ENCODE measurements at places on chromosomes 5 and 9.

DNA sequence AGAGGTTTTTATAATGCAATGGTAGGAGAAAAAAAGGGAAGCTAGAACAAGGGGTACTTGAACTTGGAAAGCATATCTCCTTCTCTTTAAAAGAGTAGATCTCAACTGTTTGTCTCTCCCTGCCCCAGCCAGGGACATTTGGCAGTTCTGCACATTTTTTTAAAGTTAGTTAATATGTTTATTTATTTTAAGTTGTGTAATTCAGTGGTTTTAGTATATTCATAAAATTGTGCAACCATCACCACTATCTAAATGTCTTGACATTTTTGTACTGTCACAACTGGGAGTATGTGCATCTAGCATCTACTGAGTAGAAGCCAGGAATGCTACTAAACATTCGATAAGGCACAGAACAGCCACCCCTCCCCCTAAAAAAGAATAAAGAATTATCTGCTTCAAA, 103.5 kb upstream of the DPYSL3 start:
- DNase-seq, result no peak

DNA sequence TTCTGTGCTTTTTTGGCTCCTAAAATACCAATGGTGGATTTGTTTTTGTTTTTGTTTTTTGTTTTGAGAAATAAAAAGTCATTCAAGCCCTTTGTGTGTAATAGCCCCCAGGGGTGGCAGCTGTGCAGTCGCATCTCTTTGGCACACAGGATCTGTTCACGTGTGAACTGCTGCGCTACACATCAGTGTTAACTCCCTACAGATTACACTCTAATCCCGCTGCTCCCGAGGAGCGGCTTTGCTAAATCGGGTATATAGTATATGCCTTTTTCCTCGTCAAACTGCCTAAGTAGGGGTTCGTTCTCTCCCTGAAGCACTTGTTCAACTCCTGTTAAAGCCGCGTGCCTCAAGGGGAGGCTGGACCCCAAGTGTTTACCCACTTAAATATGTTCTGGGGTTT, 22.3 kb downstream of the ZBTB34 start:
- DNase-seq, result no peak

- DNase-seq, result no peak
These were observed 5.3 kb downstream of the CDKN2AIPNL start for GRCh38 chr5:134406390-134406789.

DNA sequence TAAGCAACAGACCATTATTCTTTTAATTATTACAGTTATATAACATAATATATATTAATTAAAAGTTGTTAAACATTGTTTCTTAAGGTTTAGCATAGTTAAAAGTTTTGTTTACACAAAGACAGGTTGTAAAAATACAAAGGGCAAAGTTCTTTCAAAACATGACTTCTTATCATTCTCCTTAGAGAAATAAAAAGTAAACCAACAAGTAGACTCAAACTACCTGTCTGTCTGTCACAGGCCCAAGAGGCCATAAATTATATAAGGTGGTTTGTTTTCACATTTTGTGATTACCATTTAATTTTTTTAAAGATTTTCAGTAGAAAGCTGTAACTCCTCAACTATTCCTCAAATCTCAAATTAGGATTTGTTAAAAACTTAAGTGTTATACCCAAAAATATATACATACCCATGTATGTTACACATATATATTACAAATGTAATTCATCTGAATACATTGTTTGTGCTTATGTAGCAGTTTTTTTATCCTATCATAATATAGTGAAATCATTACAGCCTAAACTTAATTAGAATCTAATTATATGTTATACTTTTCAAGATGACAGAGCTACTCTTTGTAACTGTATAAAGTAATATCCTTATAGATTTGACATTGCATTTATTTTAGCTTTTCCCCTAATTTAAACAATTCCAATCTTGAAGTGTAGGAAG, 93.8 kb upstream of the GRHPR start:
- DNase-seq, result no peak

GRCh38 chr5:16669776-16670175, 53.0 kb upstream of the RETREG1 start:
- no peak for DNase-seq

- DNase-seq, result no peak
These were observed 546.2 kb downstream of the DMRTA1 start for GRCh38 chr9:22992780-22993179.

GRCh38 chr9:21831841-21832509, 29.5 kb downstream of the MTAP start:
- no peak for DNase-seq

GRCh38 chr5:111972548-111972947, 215.6 kb upstream of the NREP start:
- DNase-seq, result no peak

DNA sequence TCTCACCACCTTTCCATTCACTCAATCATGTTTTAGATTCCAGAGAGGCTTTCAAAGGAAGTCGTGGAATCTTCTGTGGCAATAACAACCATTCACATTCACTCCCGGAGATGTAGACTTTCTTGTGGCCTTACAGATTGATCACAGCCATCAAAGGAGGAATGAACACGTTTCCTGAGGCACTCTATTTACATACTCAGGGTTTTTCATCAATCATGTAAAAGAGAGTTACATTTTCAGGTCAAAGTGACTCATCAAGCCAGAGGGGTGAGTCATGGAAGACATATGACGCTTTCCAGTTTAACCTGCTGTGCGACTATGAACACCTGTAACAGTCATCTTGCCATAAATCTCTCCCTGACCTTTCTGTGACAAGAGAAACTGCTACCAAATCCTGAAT, 39.3 kb upstream of the RAD23B start:
- no peak for DNase-seq

DNA sequence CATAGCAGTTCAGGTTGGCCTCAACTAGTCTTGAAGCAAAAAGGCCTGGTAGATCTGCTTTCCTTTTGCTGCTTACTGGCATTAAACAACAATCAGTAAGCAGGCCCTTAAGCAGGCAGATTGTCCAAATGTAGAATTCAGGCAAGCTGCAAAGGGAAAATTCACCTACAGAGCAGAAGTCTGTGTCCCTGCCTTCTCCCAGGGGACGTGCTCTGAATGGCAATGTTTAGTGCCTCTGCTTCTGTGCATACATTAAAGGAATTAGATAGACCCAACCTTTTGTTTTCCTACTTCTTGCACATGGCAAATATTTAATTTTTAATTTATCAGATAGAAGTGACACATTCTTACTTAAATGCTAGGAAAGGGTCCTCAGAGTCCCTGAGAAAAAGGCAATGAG, 328.8 kb upstream of the PIK3R1 start:
- DNase-seq, result no peak

DNA sequence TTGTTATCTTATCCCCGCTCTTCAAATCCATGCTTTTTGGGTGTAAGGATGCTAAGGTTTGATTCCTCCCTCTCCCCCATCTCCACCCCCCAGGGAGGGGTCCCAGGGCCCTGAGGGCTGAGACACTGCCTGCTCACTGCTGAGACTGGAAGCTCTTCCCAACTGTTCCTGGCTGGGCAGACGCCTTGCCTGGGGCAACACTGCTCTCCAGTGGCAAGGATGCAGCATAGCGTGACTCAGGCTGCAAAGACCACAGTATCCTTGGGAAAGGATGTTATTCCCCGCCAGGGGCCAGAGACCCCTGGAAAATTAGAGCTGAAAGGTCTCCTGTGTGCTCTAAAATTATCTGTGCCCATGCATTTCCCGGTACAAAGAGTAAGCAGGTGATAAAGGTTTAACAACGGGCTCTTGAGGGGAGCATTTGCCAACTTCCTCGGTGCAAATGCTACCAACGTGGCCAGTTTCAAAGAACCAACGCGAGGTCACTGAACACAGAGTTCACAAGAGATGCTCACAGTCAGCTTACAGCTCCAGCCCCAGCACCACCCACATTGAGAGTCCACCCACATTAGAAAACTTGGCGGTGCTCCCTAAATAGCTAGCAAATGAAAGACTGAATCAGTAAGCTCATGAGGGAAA, 271.9 kb downstream of the NSG2 start:
- DNase-seq, result no peak

- DNase-seq, result no peak
These were observed 9.8 kb downstream of the FAM78A start for GRCh38 chr9:131266266-131267229.

- DNase-seq, result no peak
These were observed 526.3 kb downstream of the GABRG2 start for GRCh38 chr5:162593881-162594280.

GRCh38 chr9:96556701-96557461, 62.8 kb downstream of the CDC14B start:
- no peak for DNase-seq

DNA sequence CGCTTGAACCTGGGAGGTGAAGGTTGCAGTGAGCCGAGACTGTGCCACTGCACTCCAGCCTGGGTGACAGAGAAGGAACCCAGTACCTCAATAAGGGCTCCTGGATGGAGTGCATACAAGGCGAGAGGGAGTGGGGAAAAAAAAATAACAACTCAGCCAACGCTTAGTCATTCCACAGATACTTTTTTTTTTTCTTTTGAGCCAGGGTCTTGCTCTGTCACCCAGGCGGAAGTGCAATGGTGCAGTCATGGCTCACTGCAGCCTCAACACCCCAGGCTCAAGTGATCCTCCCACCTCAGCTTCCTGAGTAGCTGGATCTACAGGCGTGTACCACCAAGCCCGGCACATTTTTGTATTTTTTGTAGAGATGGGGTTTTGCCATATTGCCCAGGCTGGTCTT, 59.5 kb upstream of the GGTA1 start:
- DNase-seq, result no peak

- DNase-seq, result peak; percentile 49
These were observed 105.6 kb upstream of the PCA3 start for GRCh38 chr9:76658510-76659231.

- no peak for DNase-seq
These were observed 113.9 kb downstream of the DCP2 start for GRCh38 chr5:113090336-113091106.

- no peak for DNase-seq
These were observed 128.0 kb downstream of the FANCC start for GRCh38 chr9:95189251-95190098.

- no peak for DNase-seq
These were observed 72.0 kb downstream of the PDE8B start for GRCh38 chr5:77282337-77283027.

- no peak for DNase-seq
These were observed 2.7 kb downstream of the RABEPK start for GRCh38 chr9:125202846-125203618.

DNA sequence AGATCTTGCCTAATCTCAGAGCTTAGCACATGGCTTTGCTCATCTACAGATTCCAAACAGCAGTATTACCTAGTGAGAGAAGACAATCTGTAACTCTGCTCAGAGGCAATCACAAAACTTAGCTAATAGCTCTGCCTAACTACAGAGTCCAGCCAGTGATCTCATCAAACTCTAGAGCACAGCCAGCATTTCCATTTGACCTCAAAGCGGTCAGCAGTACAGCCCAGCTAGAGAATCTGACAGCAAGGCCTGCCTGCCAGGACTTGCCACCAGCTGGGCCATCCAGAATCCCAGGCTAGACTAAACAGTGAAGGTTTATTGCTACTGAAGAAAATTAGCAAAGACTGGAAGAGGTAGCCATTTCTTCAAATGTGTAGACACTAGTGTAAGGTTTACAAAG, 217.9 kb upstream of the VLDLR start:
- DNase-seq, result no peak

- DNase-seq, result no peak
These were observed 4.1 kb upstream of the RXRA start for GRCh38 chr9:134321946-134322741.

DNA sequence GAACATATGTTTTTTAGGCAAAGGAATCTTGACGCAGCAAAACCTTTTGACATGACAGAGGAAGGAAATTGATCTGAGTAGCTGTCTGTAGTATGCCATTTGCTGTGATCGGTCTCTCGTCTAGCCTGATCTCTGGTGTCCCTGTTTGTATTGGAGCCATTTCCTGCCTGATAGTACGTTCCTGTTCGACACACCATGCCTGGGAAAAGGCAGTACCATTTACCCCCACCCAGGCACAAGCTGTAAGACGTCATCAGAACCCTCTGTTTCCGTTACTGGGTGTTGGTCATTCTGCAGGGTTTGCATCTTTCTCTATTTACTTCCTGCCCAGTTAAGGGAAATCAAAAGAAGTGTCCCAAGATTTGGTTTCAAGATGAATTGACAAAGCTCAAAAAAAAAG, 129.7 kb downstream of the CEMIP2 start:
- no peak for DNase-seq

- DNase-seq, result no peak
These were observed 30.2 kb upstream of the CCNG1 start for GRCh38 chr5:163407034-163407655.

DNA sequence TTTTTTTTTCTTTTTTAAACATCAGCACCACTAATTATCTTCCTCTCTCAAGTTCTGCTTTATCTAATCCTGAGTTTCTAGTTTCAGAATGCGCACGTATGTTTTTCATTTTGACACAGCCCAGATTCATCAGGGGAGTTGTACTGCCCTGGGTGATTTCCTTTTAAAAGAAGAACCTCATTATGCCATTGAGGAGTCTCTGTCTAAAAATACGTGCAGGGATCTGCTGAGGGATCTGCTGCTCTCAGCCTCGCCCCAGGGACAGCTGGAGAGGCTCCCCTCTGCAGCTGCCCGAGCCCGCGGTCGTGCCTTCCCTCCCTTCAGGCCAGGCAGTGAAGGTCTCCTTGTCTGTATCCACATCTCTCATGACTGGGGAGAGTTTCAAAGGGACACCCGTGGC, 273.1 kb downstream of the ARHGEF28 start:
- no peak for DNase-seq

DNA sequence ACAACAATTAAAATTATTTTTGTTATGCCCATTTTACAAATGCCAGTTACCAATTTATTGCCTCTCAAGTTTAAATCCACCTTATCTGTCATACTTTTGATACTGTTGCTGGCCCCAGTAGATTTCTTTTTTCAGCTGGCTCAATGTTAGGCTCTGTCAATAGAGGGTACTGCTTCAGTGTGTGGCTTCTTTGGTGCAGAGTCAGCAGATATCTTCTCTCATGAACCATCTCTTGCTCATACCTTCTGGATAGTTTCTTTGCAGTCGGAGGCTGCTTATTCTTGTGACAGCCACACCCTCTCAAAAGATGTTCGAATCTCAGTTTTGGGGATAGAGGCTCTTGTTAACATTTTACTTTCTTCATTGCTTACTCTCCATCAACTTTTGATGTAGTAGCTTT, 849.9 kb upstream of the SEMA6A start:
- no peak for DNase-seq

DNA sequence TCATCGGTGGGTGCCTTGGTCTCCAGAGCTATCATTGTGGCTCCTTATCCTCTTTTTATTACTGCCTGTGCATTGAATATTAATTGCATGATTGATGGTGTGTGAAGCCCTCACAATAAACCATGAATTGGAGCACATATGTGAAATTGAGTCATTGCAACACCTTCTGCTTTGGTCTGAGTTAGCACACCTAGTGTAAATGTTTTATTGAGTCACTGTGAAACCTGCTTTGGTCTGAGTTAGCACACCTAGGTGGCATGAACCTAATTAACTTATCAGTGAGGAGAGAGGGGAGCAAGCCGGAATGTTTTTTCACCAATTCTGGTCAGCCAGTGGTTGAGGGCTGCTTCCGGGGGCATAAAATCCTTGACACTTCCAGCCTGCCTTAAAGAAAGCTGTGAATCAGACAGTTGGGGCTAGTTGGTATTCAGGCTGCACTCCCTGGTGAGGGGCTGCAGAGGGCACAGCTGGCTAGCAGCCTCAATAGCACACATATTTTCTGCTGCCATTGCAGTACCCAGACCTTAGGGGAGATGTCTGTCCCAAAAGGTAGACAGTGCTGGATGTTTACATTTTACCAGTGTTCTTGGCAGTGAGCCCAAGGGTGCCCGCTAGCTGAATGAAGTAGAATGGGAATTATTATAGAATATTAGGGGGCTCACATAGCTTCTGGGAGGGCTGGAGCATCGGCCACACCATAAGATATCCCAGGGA, 76.5 kb upstream of the GOLM1 start:
- DNase-seq, result no peak

GRCh38 chr9:101689039-101689438, 49.4 kb downstream of the GRIN3A start:
- no peak for DNase-seq

Measured in hematopoietic multipotent progenitor cell treated with erythropoietin and hydrocortisone succinate and interleukin-3 and kit ligand, for 15 days (in vitro differentiated cells).